ENCODE measurements at places on chromosomes 2 and 18. TPM values are rescaled to one million over a fixed set of nuclear protein-coding genes. Genes with fewer than 3 reads are reported as not detected.

GRCh38 chr2:193556766-193557470, 1362.2 kb upstream of the TMEFF2 start:
- H3K4me3 ChIP-seq = no peak overlapping the region
- H3K27ac ChIP-seq = no peak overlapping the region
- H3K36me3 ChIP-seq = no peaks in the 10 kb centered on the region
- no peaks in the 10 kb centered on the region for H3K4me1 ChIP-seq

GRCh38 chr2:73268366-73268829, 15.9 kb downstream of the FBXO41 start:
- no peak for DNase-seq
- H3K27me3 ChIP-seq = no peaks in the 10 kb centered on the region
- H3K27ac ChIP-seq = no peak overlapping the region
- peaks cover 11% of the 10 kb centered on the region for H3K4me1 ChIP-seq
- no peak overlapping the region for H3K4me3 ChIP-seq

DNA sequence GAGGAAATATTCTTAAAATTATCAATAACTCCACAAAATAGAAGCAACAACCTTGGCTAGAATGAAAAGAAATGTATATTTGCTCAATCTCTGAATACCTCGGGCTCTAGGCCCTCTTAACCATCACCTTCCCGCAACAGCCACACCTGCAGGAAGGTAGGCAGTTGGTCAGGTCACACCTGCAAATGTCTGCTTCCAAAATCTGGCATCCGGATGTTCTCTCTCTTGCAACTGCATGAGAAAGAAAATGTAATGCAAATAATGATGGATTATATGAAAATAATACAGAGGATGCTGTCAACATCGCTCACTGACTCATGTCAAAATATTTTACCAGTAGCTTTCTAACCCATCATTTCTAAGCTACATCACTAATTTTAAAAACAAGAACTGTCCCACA, 148.3 kb downstream of the SATB2 start:
- no peak overlapping the region for H3K27ac ChIP-seq
- no peaks in the 10 kb centered on the region for H3K27me3 ChIP-seq
- no peaks in the 10 kb centered on the region for H3K4me1 ChIP-seq
- no peak for DNase-seq
- no peaks in the 10 kb centered on the region for H3K36me3 ChIP-seq

- H3K36me3 ChIP-seq = no peaks in the 10 kb centered on the region
- no peak overlapping the region for H3K27ac ChIP-seq
- H3K4me1 ChIP-seq = no peaks in the 10 kb centered on the region
- no peak overlapping the region for H3K4me3 ChIP-seq
- DNase-seq = no peak
Observed at GRCh38 chr2:166017208-166017607, 63.6 kb upstream of the TTC21B start.

DNA sequence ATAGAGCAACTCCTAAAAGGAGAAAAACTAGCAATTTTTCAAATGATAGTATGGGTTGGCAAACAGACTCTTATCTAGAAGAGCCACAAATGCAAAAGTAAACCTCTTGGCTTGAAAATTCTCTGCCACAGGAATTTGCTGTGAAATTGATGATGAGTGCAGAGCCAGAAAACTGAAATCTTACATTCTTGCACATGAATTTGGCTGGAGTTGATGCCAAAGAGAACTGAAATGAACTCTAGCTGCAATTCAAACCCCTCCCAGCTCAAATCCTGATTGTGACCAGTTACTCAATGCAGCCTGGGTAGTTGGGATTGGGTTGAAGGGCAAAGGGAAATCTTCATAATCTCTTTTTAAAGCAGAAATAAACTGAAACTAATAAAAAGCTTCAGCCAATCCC, 266.6 kb downstream of the PDE11A start:
- no peaks in the 10 kb centered on the region for H3K4me1 ChIP-seq
- no peaks in the 10 kb centered on the region for H3K27me3 ChIP-seq
- no peak for DNase-seq
- no peak overlapping the region for H3K4me3 ChIP-seq

DNA sequence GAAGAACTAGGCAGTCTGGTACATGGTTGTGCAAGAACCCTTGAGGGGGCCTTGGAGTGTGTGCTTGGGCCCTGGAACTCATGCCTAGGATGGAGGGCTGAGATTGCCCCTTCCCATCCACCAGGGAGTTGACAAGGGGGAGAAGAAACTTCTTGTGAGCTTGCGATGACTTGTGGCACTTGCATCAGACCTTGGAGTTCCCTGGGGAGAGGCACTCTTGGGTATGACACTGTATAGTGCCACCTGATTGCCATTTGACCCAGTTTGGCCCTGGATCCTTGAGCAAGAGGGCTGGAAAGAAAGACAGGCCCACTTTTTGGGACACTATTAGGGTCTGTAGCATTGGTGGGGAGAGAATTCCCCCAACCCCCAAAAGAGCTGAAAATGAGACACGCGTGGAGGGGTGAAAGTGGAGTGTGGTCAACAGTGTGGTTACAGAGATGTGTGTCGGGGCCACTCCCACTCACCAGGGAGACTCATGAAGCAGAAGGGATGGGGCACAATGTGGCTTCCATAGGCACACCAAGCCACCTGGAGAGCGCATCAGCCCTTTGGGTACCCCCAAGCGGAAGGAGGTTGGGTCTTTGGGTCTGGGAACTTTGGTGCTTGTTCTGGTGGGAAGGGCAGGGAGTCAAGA, 101.3 kb downstream of the MSH2 start:
- no peak overlapping the region for H3K4me3 ChIP-seq
- H3K4me1 ChIP-seq = no peaks in the 10 kb centered on the region
- H3K27ac ChIP-seq = no peak overlapping the region

DNA sequence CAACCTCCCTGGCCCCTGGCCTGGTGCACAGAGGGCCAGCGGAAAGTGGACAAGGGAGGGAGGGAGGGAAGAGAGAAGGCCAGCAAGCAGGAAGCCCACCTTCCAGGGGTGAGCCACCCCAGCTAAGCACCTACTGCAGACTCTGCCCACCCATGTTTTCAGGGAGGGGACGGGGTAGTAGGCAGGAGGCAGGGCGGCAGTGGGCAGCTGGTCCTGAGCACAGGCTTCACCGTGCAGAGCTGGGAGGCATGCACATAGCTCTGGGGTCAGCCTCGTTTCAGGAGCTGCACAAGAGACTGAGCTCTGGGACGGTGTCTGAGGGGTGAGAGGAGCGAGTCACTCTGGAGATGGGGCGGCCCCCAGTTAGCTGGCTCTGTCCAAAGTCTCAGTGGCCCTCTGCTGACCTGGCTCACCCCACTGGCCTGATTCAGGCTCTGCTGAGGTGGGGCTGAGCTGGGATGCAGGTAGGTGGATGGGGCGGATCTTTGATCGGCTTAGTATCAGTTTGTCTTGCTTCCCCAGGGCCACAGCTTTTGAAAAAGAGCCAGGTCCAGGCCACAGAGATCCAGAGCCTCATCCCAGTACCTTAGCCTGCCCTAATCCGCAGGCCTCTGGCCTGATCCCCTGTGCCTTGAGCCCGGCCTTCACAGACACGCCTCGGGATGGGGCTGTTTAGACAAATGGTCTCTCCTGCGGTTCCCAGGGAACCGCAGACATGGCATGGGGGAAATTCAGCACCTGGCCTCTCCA, 3.7 kb downstream of the NMUR1 start:
- H3K27ac ChIP-seq = no peak overlapping the region
- H3K4me3 ChIP-seq = no peak overlapping the region
- DNase-seq = no peak
- H3K36me3 ChIP-seq = no peaks in the 10 kb centered on the region
- H3K27me3 ChIP-seq = no peaks in the 10 kb centered on the region

DNA sequence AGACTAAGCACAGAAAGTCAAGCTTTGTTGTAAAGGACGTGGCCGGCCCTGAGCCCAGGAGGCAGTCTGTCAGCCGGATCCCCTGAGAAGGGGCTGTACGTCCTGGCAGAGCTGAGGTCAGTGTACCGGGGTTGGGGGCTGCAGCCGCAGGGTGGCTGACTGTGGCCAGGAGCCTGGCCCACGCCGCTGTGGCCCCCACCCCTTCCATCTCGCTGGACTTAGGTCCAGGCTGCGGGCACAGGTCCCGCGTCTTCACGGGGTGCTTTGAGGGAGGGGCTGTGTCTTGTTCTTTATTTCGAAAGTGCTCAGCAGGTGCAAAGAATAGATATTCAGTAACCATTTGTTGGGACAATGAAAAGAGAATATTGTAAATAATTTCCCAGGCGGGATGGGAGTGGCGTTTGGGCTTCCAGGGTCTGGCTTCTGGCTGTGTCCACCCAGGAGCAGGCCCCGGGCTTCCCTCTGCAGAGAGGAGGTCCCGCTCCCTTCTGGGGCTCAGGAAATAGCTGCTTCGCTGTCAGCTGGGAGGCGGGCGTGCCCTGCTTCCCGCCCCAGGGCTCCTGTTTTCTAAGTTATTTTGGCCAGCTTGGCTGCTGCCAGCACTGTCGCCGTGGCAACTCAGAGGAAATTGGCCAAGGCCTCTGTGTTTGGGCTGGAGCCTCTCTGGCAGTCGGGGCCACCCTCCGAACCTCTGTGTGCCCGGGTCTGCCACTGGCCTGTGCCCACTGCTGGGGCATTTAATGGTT, 7.4 kb downstream of the NFATC1 start:
- DNase-seq = peak; percentile 44
- H3K4me3 ChIP-seq = peak overlapping the region; percentile 39
- H3K4me1 ChIP-seq = peaks cover 61% of the 10 kb centered on the region
- no peaks in the 10 kb centered on the region for H3K27me3 ChIP-seq
- H3K36me3 ChIP-seq = no peaks in the 10 kb centered on the region
- H3K27ac ChIP-seq = no peak overlapping the region

DNA sequence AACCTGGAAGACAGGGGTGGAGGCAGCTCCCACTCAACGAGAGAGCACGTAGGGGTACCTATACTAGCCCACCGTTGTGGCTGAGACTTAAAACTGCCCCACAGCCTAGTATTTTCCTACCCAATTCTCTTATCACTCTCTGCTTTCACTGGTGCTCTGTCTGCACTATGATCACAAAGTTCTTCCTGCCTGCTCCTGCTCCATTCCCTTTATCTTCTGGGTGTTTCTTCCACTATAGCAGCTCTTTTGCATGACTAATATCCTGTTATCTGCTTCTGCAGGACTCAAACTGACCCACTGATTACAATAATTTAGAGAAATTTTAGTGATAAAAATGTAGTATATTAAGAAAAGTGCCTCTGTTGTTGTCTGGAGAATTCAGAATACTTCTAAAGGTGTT, 184.8 kb downstream of the LRP1B start:
- H3K27me3 ChIP-seq = no peaks in the 10 kb centered on the region
- no peaks in the 10 kb centered on the region for H3K4me1 ChIP-seq
- no peak for DNase-seq
- no peak overlapping the region for H3K4me3 ChIP-seq

- H3K36me3 ChIP-seq = no peaks in the 10 kb centered on the region
- no peaks in the 10 kb centered on the region for H3K27me3 ChIP-seq
- H3K4me3 ChIP-seq = no peak overlapping the region
- no peak overlapping the region for H3K27ac ChIP-seq
Observed at GRCh38 chr2:20421988-20422370, 24.9 kb upstream of the RHOB start.

- no peak for DNase-seq
- H3K36me3 ChIP-seq = no peaks in the 10 kb centered on the region
- H3K27me3 ChIP-seq = no peaks in the 10 kb centered on the region
- H3K27ac ChIP-seq = no peak overlapping the region
- H3K4me3 ChIP-seq = no peak overlapping the region
- H3K4me1 ChIP-seq = no peaks in the 10 kb centered on the region
Observed at GRCh38 chr2:14654835-14655282, 22.3 kb downstream of the LRATD1 start.

DNA sequence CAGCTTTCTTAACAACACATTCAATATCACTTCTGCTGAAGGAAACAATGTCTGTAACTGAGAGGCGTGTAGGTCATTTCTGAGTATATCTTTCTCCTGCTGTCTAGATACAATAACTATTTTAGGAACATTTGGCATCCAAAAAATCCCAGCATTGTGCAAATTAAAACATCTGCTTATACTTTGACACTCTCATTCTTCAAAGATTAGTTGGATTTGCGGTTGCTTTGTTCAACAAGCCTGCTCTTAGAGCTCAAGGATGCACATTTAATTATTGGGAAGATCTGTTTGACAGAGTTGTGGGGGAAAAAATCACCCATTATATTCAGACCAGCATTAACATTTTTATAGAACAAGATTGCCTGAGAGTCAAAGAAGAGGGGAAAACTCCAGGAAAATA, 449.5 kb upstream of the HNRNPA3 start:
- no peaks in the 10 kb centered on the region for H3K27me3 ChIP-seq
- no peak for DNase-seq
- H3K4me1 ChIP-seq = no peaks in the 10 kb centered on the region
- H3K27ac ChIP-seq = no peak overlapping the region
- no peak overlapping the region for H3K4me3 ChIP-seq
- no peaks in the 10 kb centered on the region for H3K36me3 ChIP-seq

GRCh38 chr2:27078267-27079194, at the start of gene EMILIN1:
Gene EMILIN1, plus strand, starts transcription at chr2:27078615. Its CDS starts 451 bp downstream, at chr2:27079066.
- peaks cover 43% of the 10 kb centered on the region for H3K4me1 ChIP-seq
- no peaks in the 10 kb centered on the region for H3K27me3 ChIP-seq
- H3K4me3 ChIP-seq = no peak within 1 kb of the TSS
- H3K27ac ChIP-seq = no peak within 1 kb of the TSS

DNA sequence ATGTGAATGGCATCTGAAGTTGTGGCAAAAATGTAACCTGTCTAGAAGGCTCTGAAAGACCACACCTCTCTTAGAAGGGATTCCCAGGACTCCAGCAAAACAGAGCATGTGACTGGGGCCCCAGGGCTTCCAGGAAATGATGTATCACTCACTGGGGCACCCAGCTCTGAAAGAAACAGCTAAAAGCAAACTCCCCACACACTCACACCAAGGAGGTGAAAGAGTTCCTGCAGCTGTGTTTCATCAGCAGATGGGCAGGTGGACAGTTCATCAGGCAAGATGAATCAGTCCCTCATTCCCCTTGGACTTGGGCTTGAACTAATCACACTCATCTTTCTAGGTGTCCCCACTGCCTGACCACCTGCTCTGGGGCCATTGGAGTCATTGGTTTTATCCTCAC, 76.2 kb downstream of the CCBE1 start:
- no peak overlapping the region for H3K27ac ChIP-seq
- H3K36me3 ChIP-seq = no peaks in the 10 kb centered on the region
- no peak overlapping the region for H3K4me3 ChIP-seq
- H3K27me3 ChIP-seq = no peaks in the 10 kb centered on the region
- H3K4me1 ChIP-seq = no peaks in the 10 kb centered on the region

DNA sequence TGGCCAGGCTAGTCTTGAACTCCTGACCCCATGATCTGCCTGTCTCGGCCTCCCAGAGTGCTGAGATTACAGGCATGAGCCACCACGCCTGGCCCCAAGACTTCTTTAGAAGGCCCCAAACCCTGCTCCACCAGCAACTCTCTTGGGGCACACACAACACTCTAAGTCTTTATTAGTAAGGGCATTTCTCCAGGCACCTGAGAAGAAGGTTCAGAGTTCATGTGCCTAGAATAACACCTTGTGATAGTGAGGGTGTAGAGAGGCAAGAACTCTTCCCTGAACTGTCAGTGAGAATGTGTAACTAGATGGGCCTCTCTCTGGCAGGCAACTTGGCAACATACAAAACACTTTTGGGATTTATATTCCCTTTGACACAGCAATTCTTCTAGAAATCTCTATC, 43.8 kb downstream of the SH2D6 start:
- DNase-seq = no peak
- no peaks in the 10 kb centered on the region for H3K4me1 ChIP-seq
- H3K36me3 ChIP-seq = no peaks in the 10 kb centered on the region
- H3K4me3 ChIP-seq = no peak overlapping the region
- no peaks in the 10 kb centered on the region for H3K27me3 ChIP-seq

The TMEM247 gene
- total RNA-seq = not detected

The CYP26B1 gene
- total RNA-seq = not detected

The GBX2 gene
- total RNA-seq = not detected

The NTSR2 gene
- total RNA-seq = not detected

The SPHKAP gene
- total RNA-seq = not detected

The CAPN13 gene
- total RNA-seq = not detected

Data from CD8-positive, alpha-beta memory T cell (primary cell).